ENCODE measurements at places on chromosomes 1 and 21.

DNA sequence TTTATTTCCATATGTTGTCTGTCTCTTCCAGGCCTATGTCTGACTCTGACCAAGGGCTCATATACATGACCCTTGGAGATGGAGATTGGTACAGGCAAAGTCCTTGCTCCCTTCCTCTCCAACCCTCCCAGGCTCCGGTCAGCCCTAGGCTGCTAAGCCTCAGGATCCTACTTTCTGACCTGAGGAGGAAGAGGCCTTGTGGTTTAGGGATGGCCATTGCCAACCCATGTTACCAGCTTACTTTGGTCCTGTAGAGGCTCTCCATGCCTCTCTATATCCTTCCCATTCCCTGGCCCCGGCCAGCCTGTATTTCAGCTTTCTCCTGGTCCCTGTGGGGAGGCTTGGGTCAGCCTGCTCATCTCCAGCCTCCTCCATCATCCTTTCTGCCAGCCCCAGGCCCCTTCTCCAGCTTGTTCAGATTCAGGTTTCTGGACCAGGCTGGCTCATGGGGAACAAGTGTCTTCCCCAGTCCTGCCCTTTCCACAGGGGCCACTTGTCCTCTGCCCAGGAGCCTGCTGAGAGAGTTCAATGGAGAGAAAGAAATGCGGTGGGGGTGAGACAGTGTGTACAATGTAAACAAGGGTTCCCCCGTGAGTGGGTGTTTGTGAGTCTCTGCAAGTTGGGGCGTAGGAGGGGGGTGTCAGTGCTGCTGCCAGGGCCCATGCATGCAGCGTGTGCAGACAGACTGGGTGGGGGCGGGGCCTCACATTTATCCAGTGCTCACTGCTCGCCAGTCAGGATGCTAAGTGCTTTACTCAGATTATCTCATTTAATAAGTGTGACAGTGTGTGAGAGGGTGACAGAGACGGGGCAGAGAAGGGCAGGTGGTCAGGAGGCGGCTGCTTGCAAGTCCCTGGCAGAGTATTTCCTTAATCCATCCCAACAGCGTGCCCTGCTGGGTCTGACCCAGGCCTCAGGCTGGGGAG, 31.3 kb upstream of the FOXO6 start:
- DNase-seq = no peak

DNA sequence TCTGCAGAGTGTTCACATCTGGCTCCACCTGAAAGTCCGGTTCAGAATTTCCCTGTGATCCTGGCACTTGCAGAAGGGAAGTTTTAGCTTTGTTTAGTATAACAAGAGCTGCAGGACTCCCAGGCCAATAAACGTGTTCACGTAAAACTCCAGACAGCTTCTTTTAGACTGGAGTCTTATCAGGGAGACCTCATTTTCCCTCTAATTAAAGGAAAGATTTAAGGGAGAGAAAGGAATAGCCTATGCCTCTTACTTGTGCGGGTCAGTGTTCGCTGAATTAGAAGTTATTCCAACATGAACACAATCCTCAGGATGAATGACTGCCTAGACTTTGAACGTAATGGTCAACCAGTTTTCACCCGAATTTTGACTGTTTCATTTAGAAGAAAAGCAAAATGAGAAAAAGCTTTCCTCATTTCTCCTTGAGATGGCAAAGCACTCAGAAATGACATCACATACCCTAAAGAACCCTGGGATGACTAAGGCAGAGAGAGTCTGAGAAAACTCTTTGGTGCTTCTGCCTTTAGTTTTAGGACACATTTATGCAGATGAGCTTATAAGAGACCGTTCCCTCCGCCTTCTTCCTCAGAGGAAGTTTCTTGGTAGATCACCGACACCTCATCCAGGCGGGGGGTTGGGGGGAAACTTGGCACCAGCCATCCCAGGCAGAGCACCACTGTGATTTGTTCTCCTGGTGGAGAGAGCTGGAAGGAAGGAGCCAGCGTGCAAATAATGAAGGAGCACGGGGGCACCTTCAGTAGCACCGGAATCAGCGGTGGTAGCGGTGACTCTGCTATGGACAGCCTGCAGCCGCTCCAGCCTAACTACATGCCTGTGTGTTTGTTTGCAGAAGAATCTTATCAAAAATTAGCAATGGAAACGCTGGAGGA, 202.1 kb upstream of the SGIP1 start:
- DNase-seq = peak; percentile 57

DNA sequence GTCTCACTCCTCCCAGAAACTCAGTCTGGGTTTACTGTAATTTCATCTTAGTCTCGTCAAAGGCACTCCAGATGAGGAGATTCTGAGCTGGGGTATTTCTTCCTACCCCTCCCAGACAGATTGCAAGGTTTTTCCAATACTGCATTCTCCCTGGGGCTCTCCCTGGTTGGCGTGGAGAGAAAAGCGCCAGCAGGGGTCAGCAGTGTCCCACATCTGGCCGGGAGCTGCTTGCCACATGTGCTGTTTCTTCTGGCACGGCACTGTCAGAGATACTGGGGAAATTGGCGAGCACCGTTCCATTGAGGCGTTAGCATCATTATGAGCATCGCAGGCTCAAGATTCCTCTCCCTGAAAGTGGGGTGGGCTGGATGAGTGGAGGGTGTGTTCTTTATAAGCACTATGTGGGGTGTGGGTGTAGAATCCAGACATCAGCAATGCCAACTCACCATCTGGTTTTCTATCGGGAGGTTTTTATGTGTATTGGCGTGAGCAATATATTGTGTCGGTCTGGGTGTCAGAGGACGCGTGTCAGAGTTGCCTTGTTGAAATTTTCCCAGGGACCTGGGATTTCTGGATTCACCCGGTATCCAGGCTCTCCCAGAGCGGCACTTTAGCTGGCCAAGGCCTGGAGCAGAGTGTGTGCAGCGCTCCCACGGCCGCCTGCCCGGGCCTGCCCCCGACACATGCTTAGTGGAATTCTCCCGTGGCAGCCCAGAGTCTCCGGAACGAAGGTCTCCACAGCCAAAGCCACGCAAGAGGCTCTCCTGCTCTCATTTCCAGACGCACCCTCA, 8.0 kb upstream of the NAV1 start:
- DNase-seq = no peak

DNA sequence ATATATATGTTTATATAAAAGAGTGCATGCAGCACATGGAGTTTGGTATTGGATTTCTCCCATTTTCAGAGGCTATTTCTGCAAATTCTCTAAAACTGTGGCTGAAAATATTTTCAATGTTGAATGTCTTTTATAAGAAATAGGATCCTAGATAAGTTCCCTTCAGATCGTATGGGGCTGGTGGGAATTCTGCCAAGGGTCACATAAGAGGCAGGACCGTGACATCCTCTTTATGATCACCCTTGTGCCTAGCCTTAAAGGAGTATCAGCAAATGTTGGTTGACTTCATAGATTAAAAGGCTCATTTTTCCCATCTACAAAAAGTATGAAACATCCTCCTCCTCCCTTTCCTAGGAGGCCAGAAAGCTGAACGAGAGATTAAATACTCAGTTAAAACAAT, 1.3 kb upstream of the IFNAR2 start:
- no peak for DNase-seq

GRCh38 chr1:32775640-32776337, 41.4 kb downstream of the YARS1 start:
- no peak for DNase-seq

DNA sequence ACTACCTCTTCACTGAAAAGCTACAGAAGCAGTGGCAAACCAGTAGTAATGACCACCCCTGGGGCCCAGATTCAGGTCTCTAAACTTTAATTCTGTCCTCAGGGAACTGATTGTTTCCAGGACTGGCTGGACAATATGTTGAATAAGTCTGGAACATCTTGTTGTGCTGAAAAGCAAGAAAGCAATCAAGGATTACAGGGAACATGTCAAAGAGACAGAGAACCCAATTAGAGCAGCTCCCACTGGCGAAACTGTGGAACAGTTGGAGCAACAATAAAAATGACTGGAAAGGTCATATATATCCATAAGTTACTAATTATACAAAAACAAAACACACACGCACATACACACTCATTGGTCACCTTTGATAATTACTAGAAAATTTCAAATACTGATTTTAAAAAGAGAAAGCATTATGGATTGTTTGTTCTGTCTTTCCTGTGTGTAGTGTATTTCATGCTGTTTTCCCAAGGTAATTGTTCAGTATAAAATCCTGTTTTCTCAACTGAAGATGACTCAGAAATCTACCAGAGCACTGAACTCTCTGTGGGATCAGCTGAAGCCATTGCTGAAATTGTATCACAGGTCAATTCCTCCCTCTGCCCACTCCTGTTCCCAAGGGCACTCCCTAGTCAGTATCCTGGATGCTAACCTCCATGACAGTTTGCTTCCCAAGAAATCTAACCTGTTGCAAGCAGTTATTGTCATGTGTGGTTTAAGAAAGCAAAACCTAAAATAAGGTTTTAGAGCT, 83.6 kb upstream of the RGS1 start:
- no peak for DNase-seq

GRCh38 chr1:1206376-1206965, at the start of gene TNFRSF18:
TNFRSF18 (minus strand) TSS chr1:1206592; CDS start chr1:1206571, 21 bp downstream.
- DNase-seq = peak; percentile 72

GRCh38 chr1:162849711-162850110, 11.3 kb downstream of the CCDC190 start:
- DNase-seq = no peak

GRCh38 chr1:156704930-156705320, 458 bp downstream of the CRABP2 start:
- no peak for DNase-seq

DNA sequence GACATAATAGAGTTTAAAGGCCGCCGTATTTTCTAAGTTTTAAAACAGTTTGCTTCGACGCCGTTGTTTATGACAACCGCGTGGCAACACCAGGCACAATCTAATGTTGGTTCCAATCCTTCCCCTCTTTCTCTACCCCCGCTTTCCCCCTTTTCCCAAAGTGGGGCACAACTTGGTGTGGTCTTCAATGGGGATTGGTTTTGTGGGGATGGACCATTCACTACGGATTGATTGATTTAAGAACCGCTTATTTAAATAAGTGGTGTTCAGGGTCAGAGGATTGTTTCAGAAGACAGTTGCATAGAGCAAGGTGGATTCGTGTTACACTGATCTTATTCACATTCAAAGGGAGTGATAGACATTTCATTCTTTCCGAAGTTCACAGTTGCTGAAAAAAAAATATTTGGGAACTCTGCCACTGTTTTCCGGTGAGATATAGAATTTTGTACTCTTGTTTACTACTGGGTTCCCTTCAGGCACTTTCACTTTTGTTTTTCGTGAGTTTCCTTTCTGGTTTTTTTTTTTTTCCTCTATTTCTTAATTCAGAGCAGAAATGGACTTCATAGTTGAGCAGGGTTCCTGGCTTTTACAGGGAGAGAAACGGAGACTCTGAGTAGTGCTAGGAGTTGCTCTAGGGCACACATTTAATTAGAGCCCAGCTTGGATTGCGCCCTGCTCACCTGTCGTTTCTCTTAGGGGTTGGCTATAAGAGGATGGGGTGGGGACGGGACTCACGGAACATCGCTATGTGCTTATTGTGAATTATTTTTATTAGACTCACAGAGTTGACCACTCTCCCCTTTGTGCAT, 79.6 kb upstream of the AK4 start:
- DNase-seq = no peak

Measured in activated CD4-positive, CD25-positive, alpha-beta regulatory T cell treated with anti-CD3 and anti-CD28 coated beads, Interleukin-2, amount 50 U/mL, for 72 hours (primary cell).